Stimulated activated CD8-positive, alpha-beta memory T cell treated with anti-CD3 and anti-CD28 coated beads, Interleukin-7, amount 100 ng/mL, for 24 hours (primary cell): ENCODE measurements at places on chromosomes 6 and 20.

GRCh38 chr20:11791316-11791715 lies 126.4 kb upstream of the BTBD3 start:
- DNase-seq: no peak

DNA sequence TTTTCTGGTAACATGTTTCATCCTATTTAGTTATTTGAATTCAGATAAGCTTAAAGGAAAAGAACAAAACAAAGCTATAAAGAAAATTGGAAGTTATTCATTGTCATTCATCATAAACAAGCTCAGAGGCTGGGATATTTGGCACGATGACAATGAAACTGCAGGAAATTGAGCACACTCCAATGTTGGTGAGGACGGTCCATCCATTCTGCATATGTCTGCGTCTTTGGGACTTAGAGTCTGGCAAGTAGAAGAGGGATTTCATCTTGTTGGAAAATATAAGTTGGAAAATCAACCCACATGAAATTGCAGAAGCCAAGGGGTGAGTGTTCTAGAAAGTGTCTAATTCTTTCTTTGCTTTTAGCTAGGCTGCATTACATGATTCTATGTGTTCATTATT lies 78.4 kb downstream of the HDGFL1 start:
- no peak for DNase-seq

DNA sequence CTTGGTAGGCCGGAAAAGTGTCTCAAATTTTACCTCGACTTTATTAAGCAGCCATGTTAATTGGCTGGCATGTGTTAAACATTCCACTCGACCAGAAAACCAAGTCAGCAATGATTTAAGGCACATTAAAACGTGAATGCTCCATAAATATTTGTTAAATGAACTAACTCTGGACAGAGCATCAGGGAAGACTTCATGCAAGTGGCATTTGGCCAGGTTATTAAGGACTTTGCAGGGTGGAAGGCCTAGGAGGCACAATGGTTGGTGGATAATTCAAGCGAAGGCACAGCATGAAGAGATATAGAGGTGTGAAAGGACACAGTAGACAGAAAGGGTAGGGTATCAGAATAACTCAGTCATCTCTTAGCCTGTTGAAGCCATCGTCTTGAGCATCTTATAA lies 23.0 kb downstream of the ELOVL5 start:
- DNase-seq: no peak

GRCh38 chr6:16432075-16433032 lies 194.0 kb downstream of the GMPR start:
- DNase-seq: no peak

GRCh38 chr6:112956696-112957535 lies 609.8 kb downstream of the RFPL4B start:
- DNase-seq: no peak

DNA sequence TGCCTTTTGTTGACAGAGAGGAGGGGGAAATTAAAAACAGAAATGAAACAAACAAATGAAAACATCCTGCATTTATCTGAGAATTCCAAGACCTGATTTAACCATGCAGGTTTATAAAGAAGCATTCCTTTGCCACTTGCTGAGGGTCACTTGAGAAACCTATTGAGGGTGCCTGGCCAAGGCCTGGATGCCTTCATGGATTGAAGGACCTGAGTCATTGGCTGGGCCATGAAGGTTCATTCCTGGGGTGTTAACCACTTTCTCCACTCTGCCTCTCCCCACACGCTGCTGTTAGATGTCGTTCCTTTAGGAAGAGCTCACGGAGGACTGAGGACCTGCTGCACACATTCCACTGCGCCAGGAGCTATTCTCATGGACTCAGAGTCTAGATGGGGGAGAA lies 49.7 kb downstream of the DAAM2 start:
- no peak for DNase-seq

DNA sequence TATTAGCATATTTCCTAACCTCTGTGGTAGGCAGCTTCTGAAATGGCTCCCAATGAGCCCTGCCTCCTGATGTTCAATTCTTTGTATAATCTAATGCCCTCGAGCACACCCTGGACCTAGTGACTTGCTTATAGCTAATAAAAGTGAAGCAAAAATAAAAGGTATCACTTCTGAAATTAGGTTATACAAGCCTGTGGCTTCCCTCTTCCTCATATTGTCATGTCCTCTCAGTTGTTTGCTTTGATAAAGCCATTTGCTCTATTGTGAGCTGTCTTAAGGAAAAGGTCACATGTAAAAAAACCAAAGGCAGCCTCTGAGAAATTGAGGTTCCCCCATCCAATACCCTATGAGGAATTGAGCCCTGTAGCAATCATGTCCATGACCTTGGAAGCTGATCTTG lies 442.1 kb upstream of the ADGRB3 start:
- DNase-seq: no peak

DNA sequence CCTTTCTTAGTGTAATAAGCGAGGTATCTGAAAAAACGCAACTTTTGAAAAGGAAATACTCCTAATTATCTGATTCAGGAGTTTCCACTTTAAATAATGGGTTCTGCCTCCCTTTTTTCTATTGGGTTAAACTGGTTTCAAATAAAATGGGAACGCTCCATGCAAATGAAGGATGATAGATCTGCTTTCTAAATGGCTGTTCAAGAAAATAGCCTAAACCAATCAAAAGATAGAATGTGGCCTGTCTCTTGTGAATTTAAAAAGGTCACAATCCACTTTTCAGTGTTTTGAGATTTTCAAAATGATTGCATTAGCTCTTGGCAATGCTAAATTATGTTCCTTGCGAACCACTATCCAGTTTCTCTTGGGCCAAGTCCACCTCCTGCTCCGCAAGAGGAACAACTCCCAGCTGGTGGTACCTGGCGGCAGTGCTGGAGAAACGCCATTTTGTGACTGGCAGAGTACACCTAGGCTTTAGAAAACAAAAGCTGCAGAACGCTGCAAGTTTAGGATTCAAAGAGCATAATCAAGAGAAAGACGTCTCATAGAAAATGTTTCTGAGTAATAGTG lies 56.7 kb downstream of the TRIM38 start:
- DNase-seq: no peak

GRCh38 chr6:79734374-79734773 lies 103.2 kb downstream of the SH3BGRL2 start:
- DNase-seq: no peak

DNA sequence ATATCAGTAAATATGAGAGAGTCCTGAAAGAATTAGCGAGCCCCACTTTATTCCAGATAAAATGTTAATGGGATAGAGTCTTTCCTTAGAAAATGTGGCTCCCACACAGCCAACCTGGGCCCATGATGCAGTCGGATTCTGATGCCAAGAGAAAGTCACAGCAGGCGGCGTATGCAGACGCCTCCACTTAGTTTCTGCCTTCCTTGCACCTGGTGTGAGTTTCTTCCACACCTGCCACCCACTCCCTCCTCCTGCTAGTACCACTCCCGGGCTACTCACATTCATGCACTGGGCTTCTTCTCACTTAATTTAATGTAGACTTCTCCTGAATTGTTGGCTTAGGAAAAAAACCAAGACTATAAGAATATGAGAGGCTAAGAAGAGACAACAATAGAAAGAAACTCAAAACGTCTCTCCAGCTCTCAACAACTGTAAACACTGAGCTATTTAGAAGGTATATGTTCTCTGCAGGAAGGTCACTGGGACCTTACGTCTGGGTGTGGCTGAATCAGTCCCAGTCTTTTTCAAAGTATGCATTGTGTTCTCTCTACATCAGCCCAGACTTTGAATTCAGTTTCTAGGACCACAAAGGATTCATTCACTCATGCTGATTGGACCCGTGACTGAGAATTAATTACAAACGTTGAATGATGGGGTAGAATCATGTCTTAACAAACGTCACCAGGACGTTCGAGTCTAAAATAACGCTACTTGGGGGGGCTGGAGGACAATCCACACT lies 70.4 kb downstream of the GCNT2 start:
- no peak for DNase-seq

DNA sequence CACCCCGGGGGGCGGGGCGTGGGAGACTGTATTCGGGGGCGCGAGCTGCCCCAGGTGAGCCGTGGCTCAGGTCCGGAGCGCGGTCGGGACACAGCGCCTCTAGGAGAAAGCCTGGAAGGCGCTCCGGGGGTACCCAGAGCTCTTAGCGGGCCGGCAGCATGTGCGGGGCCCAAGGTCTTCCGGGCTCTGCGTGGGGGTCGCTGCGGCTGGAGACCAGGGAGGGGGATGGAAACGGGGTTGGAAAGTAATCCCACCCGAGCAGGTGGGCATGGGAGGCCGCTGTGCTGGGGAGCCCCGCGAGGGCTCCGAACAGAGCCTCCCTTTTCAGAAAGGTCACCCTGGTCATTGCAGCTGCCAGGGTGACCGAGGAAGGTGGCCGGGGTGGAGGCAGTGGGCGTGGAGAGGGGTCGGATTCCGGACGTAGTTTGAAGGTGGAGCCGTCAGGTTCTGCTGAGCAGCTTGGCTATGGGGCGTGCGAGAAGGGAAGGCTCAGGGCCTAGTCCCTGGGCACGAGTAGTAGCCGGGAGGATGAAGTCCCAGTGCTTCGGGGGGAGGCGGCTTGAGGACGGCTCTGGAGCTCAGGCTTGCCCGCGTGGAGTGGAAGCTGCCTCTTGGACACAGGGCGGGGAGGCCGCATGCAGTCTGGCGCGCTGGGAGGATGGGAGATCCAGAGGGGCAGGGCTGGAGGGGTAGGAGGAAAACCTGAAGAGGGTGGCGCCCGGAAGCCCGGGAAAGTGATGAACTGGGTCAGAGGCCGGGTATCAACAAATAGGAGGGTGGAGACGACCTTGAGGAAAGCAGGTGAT lies at the start of gene SIRT5:
Gene SIRT5, plus strand, starts transcription at position 31 of the 806 bp plus-strand sequence. CDS start 9,510 bp downstream, outside the sequence.
- DNase-seq: peak; percentile 52
